ENCODE measurements at places on chromosomes 3 and 15. TPM values are rescaled to one million over a fixed set of nuclear protein-coding genes. Genes with fewer than 3 reads are reported as not detected.

GRCh38 chr15:52786436-52787122, 3.6 kb downstream of the ONECUT1 start:
- H3K36me3 ChIP-seq: no peaks in the 10 kb centered on the region
- no peak overlapping the region for H3K4me3 ChIP-seq
- peaks cover 34% of the 10 kb centered on the region for H3K4me1 ChIP-seq
- no peak for DNase-seq
- peaks cover 92% of the 10 kb centered on the region for H3K27me3 ChIP-seq
- no peak overlapping the region for H3K27ac ChIP-seq

- no peaks in the 10 kb centered on the region for H3K36me3 ChIP-seq
- no peak overlapping the region for H3K27ac ChIP-seq
- no peaks in the 10 kb centered on the region for H3K27me3 ChIP-seq
- no peak for DNase-seq
These were observed 329.9 kb upstream of the ROBO1 start for GRCh38 chr3:80097674-80098073.

Gene A4GNT
- total RNA-seq: not detected

DNA sequence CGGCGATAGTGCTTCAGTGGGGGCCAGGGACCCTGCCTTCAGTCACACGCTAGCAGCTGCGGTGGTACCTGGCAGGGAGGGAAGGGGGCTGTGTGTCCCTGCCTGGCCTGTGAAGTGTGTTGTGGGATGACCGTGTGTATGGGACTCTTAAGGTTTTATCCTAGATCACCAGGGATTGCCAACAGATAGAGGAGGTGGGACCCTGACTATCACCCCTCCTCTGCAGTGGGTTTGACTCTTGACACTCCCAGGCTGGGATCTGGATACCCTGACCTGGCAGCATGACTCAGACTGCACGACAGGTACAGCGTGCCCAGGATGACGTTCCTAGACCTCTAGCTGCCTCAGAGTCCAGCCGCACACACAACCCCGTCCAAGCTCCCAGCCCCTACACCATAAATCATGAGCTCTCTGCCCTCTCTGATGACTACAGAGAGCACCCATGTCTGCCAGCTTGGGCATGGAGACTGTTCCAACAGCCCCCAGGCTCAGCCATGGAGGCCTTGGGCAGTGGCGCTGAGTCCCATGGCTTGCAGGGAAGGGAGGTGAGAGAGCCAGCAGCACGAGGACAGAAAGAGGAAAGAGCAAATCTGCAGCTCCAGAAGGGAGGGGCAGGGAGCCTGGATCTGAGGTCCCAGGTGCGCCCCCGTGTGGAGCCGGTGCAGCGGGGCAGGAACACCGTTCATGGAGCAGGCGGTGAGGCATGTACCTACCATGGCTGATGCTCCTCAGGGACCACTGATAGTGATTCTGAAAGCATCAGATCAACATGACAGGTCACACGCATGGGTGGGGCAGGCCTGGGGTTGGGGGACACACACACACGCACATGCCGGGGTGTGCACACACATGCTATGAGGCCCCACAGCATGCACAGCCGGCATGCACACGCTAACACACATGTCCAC, 71.0 kb downstream of the ADAMTS7 start:
- peak; percentile 81 for DNase-seq
- H3K4me3 ChIP-seq: no peak overlapping the region
- no peaks in the 10 kb centered on the region for H3K27me3 ChIP-seq
- no peaks in the 10 kb centered on the region for H3K36me3 ChIP-seq

DNA sequence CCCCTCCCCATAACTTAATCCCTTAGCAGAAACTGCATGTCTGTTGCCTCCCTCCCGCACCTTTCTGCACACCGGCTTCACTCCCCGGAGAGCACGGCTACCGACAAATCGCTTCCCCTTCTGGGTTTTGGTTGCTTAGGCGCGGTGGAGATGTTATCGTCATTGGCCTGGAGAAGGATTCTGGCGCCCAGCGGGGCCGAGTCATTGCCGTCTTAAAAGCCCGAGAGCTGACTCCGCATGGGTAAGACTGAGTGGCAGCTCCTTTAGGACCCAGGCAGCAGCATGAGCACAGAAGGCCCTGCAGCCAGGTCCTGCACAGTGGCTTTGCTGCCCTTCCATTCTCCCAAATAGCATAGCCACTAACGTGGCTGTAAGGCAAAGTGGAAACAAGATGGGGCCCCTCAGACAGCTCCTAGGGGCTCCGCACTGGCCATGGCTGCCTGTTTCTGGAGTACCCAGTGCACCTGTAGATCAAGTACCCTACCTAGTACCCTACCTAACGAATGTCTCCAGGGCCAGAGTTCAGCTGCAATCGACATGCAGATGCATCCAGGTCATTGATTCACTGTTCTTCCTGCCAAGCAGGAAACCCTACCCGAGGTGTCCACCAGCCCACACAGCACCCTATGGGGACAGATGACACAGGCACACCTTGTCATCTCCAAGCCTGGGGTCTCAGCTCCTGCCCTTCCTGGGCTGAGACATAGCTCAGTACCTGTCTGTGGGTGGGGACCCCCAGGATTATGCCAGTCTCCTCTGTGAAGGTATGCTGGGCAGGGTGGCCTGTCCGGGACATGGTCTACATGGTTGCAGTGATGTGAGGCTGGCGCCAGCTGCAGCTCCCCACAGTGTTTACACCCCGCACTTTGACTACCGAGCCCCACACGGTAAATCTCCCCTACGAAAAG, 147.6 kb downstream of the LRRK1 start:
- no peaks in the 10 kb centered on the region for H3K27me3 ChIP-seq
- H3K4me1 ChIP-seq: peaks cover 31% of the 10 kb centered on the region
- H3K27ac ChIP-seq: no peak overlapping the region
- DNase-seq: no peak
- peaks cover 17% of the 10 kb centered on the region for H3K36me3 ChIP-seq

DNA sequence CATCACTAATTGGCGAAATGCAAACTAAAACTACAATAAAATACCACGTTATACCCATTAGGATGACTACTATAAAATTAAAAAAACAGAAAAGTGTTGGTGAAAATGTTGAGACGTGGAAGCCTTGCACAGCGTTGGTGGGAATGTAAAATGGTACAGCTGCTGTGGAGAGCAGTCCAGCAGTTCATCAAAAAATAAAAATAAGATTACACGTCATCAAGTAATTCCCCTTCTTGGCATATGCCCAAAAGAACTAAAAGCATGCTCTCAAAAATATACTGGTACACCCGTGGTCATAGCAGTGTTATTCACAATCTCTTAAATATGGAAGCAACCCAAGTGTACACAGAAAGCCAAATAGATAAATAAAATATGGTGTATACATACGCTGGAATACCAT, 71.8 kb upstream of the NDN start:
- H3K4me3 ChIP-seq: no peak overlapping the region
- no peaks in the 10 kb centered on the region for H3K27me3 ChIP-seq
- H3K4me1 ChIP-seq: no peaks in the 10 kb centered on the region
- no peak for DNase-seq

DNA sequence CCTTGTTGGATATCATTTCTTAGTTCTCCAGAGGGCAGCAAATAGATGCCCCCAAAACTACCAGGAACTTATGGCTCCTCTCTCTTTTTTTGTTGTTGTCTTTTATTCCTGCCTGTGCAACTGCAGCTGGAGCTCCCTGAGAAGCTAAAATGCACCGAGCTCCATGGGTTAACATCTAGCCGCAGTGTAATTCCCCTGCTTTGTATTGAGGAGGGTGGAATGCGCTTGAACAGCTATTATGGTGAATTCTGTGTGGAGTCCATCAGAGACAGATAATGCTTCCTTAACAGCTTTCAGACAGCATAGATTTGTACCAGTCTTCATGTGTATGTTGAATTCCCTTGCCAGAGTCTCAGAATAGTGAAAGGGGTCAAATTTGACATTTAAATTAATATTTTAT, 475.2 kb upstream of the FRG2C start:
- H3K27ac ChIP-seq: no peak overlapping the region
- DNase-seq: no peak
- H3K4me3 ChIP-seq: no peak overlapping the region
- H3K4me1 ChIP-seq: no peaks in the 10 kb centered on the region
- no peaks in the 10 kb centered on the region for H3K36me3 ChIP-seq

GRCh38 chr15:34122771-34123183, 20.9 kb downstream of the PGBD4 start:
- H3K36me3 ChIP-seq: no peaks in the 10 kb centered on the region
- no peaks in the 10 kb centered on the region for H3K4me1 ChIP-seq
- no peaks in the 10 kb centered on the region for H3K27me3 ChIP-seq
- no peak for DNase-seq

Gene ECT2
- total RNA-seq: 12.2 TPM

DNA sequence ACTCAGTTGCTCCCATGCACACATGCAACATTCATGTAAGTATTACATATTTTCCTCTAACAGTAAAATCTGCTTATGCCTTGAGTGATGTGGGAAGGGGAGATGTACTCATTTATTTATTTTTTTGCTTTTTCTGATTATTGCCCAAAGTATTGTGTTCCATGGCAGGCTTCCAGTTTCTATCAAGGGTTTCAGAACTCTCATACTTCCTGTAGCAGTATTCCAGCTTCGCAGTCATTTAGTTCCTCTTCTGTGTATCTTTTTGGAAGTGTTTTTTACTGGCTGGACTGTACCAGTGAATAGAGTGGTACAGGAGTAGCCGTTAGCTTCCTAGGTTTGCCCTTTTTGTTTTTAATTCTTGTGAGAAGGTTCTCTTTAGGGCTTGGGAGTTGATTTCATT, 26.9 kb downstream of the RAB11A start:
- DNase-seq: no peak
- H3K4me3 ChIP-seq: no peak overlapping the region
- no peak overlapping the region for H3K27ac ChIP-seq

Gene FMN1
- 33.5 TPM for total RNA-seq

GRCh38 chr15:55260562-55261131, 29.0 kb downstream of the RAB27A start:
- H3K27ac ChIP-seq: no peak overlapping the region
- no peak overlapping the region for H3K4me3 ChIP-seq
- no peaks in the 10 kb centered on the region for H3K27me3 ChIP-seq
- peaks cover 12% of the 10 kb centered on the region for H3K4me1 ChIP-seq
- H3K36me3 ChIP-seq: peaks cover 8% of the 10 kb centered on the region
- no peak for DNase-seq

Gene CEP97
- total RNA-seq: 7.6 TPM

Gene FANCD2OS
- total RNA-seq: not detected
